Left ventricle myocardium inferior (tissue), 1 donor: ENCODE measurements at places on chromosomes 11 and 22. TPM values are rescaled to one million over a fixed set of nuclear protein-coding genes. Genes with fewer than 3 reads are reported as not detected.

- DNase-seq: no peak
- H3K4me1 ChIP-seq: no peaks in the 10 kb centered on the region
- no peaks in the 10 kb centered on the region for H3K36me3 ChIP-seq
These were observed 106.3 kb upstream of the TEAD1 start for GRCh38 chr11:12567746-12568460.

GRCh38 chr11:95556342-95557163 lies 233.0 kb downstream of the FAM76B start:
- no peak overlapping the region for H3K4me3 ChIP-seq
- H3K27ac ChIP-seq: no peak overlapping the region
- no peak for DNase-seq
- no peaks in the 10 kb centered on the region for H3K4me1 ChIP-seq
- no peaks in the 10 kb centered on the region for H3K36me3 ChIP-seq

DNA sequence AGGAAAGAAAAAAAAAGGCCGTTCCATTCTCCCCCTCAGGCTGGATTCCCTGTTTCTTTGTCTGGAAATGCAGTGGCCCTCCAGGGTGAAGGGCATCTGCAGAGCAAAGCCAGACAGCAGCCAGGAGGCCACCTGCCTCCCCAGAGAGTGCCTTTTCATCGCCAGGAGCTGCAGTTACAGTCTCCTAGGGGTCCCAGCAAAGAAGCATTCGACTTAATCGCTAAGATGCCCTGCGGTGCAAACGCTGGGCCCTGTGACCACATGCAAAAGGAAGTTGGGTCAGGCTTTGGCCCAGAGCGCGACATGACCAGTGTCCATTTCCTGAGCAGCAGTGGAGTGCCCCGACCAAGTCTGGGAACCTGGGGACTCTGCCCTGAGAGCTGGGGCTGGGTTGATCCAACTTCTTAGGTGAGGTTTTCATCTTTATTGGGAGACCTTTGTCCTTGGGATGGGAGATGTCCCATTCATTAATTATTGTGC lies 304.6 kb downstream of the OPCML start:
- H3K36me3 ChIP-seq: no peaks in the 10 kb centered on the region
- H3K27me3 ChIP-seq: peaks cover 46% of the 10 kb centered on the region
- H3K4me1 ChIP-seq: no peaks in the 10 kb centered on the region
- no peak overlapping the region for H3K4me3 ChIP-seq
- no peak overlapping the region for H3K27ac ChIP-seq

The TUBA8 gene
- total RNA-seq: 253 TPM

- no peak for DNase-seq
- no peak overlapping the region for H3K4me3 ChIP-seq
- H3K27ac ChIP-seq: no peak overlapping the region
- H3K36me3 ChIP-seq: no peaks in the 10 kb centered on the region
- H3K4me1 ChIP-seq: no peaks in the 10 kb centered on the region
These were observed 621.5 kb upstream of the LUZP2 start for GRCh38 chr11:23875176-23875850.

DNA sequence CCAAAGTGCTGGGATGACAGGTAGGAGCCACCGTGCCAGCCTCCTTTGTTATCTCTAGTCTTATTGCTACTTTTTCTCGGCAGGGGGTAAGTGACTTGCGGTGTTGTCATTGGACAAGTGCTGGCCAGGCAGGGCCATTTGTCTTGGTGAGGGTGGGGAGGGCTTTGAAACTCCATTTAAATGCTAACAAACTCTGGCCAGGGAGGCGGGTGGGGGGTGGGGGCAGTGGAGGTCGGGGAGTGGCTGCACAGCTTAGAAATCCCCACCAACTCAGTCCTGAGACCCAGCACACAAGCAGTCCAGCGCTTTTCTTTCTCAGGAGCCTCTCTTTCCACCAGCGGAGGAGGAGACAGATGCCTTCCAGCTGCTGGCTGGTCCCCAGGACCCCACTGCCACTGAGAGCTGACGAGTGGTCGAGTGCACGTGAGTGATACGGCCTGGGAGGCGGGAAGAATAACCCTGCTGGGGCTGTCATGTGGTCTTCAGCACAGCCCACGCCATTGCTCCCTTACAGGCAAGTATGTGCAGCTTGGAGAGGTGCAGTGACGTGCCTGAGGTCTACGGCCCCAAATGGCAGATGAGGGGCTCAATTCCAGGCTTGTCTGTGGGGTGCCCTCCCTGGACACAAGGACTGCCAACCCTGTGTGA lies 24.2 kb upstream of the OSBPL5 start:
- peaks cover 2% of the 10 kb centered on the region for H3K4me1 ChIP-seq
- no peak overlapping the region for H3K4me3 ChIP-seq
- no peaks in the 10 kb centered on the region for H3K36me3 ChIP-seq
- no peaks in the 10 kb centered on the region for H3K27me3 ChIP-seq
- H3K27ac ChIP-seq: no peak overlapping the region

DNA sequence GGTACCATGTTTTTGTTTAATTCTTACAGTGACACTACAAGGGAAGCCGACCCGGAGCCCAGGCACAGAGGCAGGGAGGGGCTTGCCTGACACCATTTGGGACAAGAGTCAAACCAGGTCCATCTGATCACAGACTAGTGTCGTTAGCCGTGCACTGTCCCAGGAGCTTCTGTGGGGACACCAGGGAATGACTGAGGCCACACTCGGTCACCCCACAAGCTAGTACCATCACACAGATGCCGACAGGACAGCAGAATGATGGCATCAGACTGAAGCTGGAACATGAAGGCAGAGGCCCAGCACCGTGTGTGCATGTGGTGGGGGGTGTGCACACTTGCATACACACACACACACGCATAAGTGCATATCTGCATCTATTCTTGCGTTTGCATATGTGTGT lies 61.5 kb upstream of the NECTIN1 start:
- DNase-seq: no peak
- H3K27me3 ChIP-seq: peaks cover 29% of the 10 kb centered on the region
- H3K4me1 ChIP-seq: peaks cover 8% of the 10 kb centered on the region
- no peak overlapping the region for H3K27ac ChIP-seq
- H3K36me3 ChIP-seq: no peaks in the 10 kb centered on the region

DNA sequence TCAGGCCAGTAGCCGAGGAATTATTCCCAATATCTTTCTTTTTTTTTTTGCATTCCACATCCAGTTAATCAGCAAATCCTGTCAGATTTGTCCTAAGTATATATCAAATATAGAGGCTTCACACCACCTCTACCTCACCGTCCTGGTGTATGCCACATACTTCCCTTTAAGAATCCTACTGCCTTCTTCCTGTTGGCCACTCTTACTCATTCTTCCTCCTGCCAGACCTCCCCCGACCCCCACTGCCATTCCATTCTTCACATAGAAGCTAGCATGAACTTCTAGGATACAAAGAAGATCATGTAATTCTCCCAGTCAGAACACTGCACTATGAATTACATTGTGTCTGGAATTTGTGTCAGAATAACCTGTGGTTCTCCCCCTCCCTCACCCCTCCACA lies 89.5 kb downstream of the TRIM44 start:
- H3K27ac ChIP-seq: no peak overlapping the region
- H3K4me3 ChIP-seq: no peak overlapping the region
- no peak for DNase-seq
- H3K36me3 ChIP-seq: no peaks in the 10 kb centered on the region
- no peaks in the 10 kb centered on the region for H3K27me3 ChIP-seq

GRCh38 chr11:8624698-8625097 lies 30.7 kb upstream of the STK33 start:
- no peak overlapping the region for H3K4me3 ChIP-seq
- no peak overlapping the region for H3K27ac ChIP-seq
- peaks cover 14% of the 10 kb centered on the region for H3K4me1 ChIP-seq
- H3K27me3 ChIP-seq: no peaks in the 10 kb centered on the region

The OPCML gene
- 0.63 TPM for total RNA-seq

The GSTT2 gene
- 0.66 TPM for total RNA-seq

GRCh38 chr11:62142921-62143320 lies 19.1 kb downstream of the INCENP start:
- DNase-seq: no peak
- H3K4me1 ChIP-seq: no peaks in the 10 kb centered on the region
- H3K27me3 ChIP-seq: no peaks in the 10 kb centered on the region
- no peak overlapping the region for H3K27ac ChIP-seq

The YPEL1 gene
- 8.3 TPM for total RNA-seq

The PNPLA5 gene
- not detected for total RNA-seq

GRCh38 chr11:124441519-124441918 lies 4.0 kb downstream of the OR8B8 start:
- H3K4me3 ChIP-seq: no peak overlapping the region
- H3K36me3 ChIP-seq: no peaks in the 10 kb centered on the region
- H3K27me3 ChIP-seq: peaks cover 14% of the 10 kb centered on the region
- no peak for DNase-seq
- H3K27ac ChIP-seq: no peak overlapping the region

- H3K27ac ChIP-seq: no peak overlapping the region
- peaks cover 85% of the 10 kb centered on the region for H3K27me3 ChIP-seq
These were observed 479 bp downstream of the ZNF280A start for GRCh38 chr22:22519591-22519990.

The MOGAT2 gene
- total RNA-seq: not detected

- no peak overlapping the region for H3K27ac ChIP-seq
- peaks cover 10% of the 10 kb centered on the region for H3K4me1 ChIP-seq
- DNase-seq: no peak
- H3K36me3 ChIP-seq: no peaks in the 10 kb centered on the region
- H3K27me3 ChIP-seq: no peaks in the 10 kb centered on the region
These were observed 115.9 kb downstream of the CCDC81 start for GRCh38 chr11:86490582-86490981.

DNA sequence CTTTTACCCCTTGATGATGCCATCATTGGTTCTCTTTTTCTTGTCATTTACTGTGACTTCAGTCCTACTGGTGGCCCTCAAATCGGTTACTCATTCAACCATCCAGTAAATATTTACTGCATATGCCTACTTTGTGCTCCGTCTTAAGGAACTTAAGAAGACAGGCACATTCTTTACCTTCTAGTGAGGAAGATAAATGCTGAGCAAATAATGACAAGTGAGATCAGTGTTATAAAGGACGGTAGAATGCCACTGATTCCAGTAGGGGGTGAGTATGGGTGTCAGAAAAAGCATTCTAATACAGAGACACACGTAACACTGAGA lies 1.6 kb downstream of the ANKRD42 start:
- H3K27me3 ChIP-seq: no peaks in the 10 kb centered on the region
- H3K4me3 ChIP-seq: peak overlapping the region; percentile 85
- H3K4me1 ChIP-seq: peaks cover 46% of the 10 kb centered on the region
- H3K36me3 ChIP-seq: peaks cover 34% of the 10 kb centered on the region
